CD8-positive, alpha-beta memory T cell (primary cell): ENCODE measurements at places on chromosomes 3 and 15. TPM values are rescaled to one million over a fixed set of nuclear protein-coding genes. Genes with fewer than 3 reads are reported as not detected.

DNA sequence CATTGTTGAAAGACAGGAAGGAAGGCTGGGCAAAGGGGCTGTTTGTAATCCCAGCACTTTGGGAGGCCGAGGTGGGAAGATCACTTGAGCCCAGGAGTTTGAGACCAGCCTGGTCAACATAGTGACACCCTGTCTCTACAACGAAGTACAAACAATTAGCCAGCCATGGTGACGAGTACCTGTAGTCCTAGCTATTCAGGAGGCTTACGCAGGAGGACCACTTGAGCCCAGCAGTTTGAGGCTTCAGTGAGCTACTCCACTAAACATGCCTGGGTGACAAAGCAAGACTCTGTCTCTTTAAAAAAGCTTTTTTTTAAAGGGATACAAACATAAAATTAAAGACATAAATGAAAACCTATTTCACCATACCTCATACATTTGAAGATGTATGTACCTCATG, 11.1 kb downstream of the SERP1 start:
- no peak overlapping the region for H3K27ac ChIP-seq
- no peak for DNase-seq
- no peaks in the 10 kb centered on the region for H3K36me3 ChIP-seq
- H3K4me1 ChIP-seq, result no peaks in the 10 kb centered on the region

DNA sequence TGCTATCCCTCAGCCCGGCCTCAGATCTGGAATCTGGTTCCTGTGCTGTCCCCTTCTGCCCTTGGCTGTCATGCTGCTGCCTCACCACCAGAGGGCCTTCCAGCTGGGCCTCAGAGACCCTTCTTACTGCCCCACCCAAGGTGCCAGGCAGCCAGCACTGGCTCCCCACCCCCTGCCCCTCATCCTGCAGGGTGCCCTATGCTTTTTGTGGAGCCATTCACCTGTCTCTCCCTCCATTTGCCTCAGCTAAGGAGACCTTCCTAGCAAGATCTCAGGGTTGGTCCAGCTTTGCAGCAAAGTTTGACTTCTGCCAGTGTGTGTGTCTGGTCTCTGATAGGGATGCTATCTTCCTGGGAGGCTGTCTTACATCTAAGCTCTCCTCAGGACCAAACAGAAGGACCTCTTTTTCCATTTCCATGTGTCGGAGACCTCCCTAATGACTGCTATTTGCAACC, 1.9 kb upstream of the VWA5B2 start:
- no peaks in the 10 kb centered on the region for H3K4me1 ChIP-seq
- H3K27me3 ChIP-seq, result peaks cover 37% of the 10 kb centered on the region
- H3K4me3 ChIP-seq, result no peak overlapping the region
- no peak overlapping the region for H3K27ac ChIP-seq
- DNase-seq, result peak; percentile 53
- no peaks in the 10 kb centered on the region for H3K36me3 ChIP-seq

DNA sequence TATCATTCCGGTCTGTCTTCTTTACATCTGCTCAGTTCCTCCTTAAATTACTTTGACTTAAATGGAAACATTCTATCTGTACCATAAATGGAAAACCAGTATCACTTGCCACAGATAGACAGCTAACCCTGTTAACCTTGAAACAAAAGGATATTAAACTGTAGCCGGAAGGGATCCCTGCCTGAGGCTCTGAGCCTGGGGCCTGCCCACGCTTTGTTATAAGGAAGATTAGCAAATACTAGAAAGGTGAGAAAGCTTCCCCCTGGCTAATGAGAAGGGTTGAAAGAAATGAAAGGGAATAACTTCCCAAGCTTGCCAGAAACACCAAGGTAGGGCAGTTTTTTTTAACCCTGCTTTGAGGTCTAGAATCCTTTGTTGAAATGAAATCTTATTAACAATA, 927.6 kb downstream of the FHIT start:
- DNase-seq, result no peak
- H3K27ac ChIP-seq, result no peak overlapping the region
- H3K27me3 ChIP-seq, result no peaks in the 10 kb centered on the region
- no peaks in the 10 kb centered on the region for H3K36me3 ChIP-seq

GRCh38 chr3:155712008-155712407, 32.9 kb downstream of the PLCH1 start:
- no peak for DNase-seq
- no peak overlapping the region for H3K27ac ChIP-seq
- H3K36me3 ChIP-seq, result no peaks in the 10 kb centered on the region
- H3K4me3 ChIP-seq, result no peak overlapping the region
- no peaks in the 10 kb centered on the region for H3K27me3 ChIP-seq

Gene CRABP1
- total RNA-seq, result not detected

Gene SEMA3G
- total RNA-seq, result 0.16 TPM

Gene CLEC3B
- total RNA-seq, result 0.24 TPM

DNA sequence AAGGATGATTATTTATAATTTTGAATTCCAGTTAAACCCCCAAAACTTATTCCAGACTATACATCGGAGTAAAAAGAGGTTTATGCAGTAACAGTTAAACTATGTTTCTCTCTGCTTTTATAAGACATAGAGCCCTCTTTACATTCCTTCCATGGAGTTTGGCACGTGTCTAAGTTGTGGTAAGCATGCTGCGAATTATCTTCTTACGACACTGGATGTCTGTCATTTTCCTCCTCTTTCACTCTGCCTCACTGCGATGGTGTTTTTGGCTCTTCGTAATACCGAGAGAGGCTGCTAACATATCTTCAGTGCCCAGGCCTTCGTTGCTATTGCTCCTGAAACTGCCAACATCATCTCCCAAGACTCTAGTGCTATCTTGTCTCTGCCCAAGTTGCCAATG, 83.9 kb upstream of the TGFBR2 start:
- no peaks in the 10 kb centered on the region for H3K36me3 ChIP-seq
- no peak overlapping the region for H3K4me3 ChIP-seq
- no peak for DNase-seq
- peaks cover 3% of the 10 kb centered on the region for H3K4me1 ChIP-seq

Gene SCN11A
- total RNA-seq, result 0.09 TPM

GRCh38 chr3:134312072-134312872, 61.6 kb upstream of the RYK start:
- H3K27me3 ChIP-seq, result peaks cover 10% of the 10 kb centered on the region
- H3K27ac ChIP-seq, result no peak overlapping the region
- H3K36me3 ChIP-seq, result no peaks in the 10 kb centered on the region
- no peak for DNase-seq

- H3K27ac ChIP-seq, result no peak overlapping the region
- no peak for DNase-seq
- no peak overlapping the region for H3K4me3 ChIP-seq
- H3K36me3 ChIP-seq, result no peaks in the 10 kb centered on the region
Observed at GRCh38 chr3:192802957-192803899, 75.9 kb upstream of the FGF12 start.

DNA sequence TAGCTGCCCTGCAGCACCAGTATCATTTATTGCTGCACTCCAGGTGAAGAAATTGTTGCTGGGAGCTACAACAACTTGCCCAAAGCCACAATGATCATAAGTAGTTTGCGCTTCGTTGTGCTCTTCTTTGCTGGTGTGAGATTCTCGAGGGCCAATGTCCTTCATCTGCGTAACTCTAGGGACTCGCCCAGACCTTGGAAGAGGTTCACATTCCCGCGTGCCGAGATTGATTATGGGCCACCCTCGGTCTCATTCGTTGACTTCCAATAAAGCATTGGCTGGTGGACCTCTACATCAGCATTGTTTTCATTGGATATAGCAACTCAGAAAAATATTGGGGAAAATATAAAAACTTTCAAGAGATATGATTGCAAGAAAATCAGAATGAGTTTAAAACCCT, 423 bp upstream of the PHLDB2 start:
- no peak overlapping the region for H3K27ac ChIP-seq
- no peak for DNase-seq
- peak overlapping the region; percentile 63 for H3K4me3 ChIP-seq
- no peaks in the 10 kb centered on the region for H3K36me3 ChIP-seq
- H3K4me1 ChIP-seq, result peaks cover 6% of the 10 kb centered on the region
- H3K27me3 ChIP-seq, result peaks cover 5% of the 10 kb centered on the region

- H3K27me3 ChIP-seq, result no peaks in the 10 kb centered on the region
- no peak overlapping the region for H3K27ac ChIP-seq
- no peaks in the 10 kb centered on the region for H3K4me1 ChIP-seq
- DNase-seq, result no peak
- H3K36me3 ChIP-seq, result no peaks in the 10 kb centered on the region
Observed at GRCh38 chr15:89728254-89728653, 22.8 kb downstream of the MESP1 start.

Gene FAM81A
- 0.97 TPM for total RNA-seq

DNA sequence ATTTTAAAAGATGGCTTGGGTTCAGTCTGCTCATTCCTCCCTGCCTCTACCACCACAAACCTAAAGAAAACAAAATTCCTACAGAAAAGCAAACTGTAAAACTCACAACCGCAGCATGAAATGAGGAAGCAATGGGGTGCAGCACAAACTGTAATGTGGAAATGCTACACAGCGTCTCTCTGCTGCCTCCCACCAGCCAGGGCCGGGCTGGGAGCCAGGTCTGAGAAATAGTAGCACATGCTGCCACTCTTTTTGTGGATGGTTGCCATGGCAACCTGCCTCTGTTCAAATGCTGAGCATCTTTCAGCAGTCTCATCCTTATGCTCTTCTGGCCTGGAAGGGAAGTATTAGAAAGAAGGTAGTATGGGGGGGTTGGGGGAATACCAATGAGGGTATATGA, 55.4 kb downstream of the EOMES start:
- H3K4me3 ChIP-seq, result no peak overlapping the region
- no peaks in the 10 kb centered on the region for H3K27me3 ChIP-seq
- H3K27ac ChIP-seq, result no peak overlapping the region
- H3K4me1 ChIP-seq, result peaks cover 5% of the 10 kb centered on the region
- DNase-seq, result no peak

DNA sequence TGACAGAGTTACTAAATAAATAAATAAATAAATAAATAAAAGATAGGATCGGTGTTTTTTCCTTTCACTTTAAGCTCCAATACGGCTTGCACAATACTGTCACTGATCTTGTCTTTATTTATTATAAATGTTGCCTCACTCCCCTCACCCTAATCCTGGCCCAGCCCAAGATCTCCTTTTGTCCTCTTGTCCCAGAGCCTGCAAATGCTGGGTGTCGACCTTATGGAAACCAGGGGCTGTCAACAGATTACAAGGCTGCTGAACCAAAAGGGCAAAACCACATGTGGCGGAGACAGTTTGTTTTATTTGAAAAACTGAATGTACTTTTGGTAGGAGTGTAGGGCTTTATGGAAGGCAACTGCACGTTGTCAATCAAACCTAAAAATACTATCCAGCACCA, 75.9 kb downstream of the RFTN1 start:
- DNase-seq, result no peak
- no peak overlapping the region for H3K4me3 ChIP-seq
- H3K27ac ChIP-seq, result no peak overlapping the region

Gene CYP19A1
- total RNA-seq, result not detected

DNA sequence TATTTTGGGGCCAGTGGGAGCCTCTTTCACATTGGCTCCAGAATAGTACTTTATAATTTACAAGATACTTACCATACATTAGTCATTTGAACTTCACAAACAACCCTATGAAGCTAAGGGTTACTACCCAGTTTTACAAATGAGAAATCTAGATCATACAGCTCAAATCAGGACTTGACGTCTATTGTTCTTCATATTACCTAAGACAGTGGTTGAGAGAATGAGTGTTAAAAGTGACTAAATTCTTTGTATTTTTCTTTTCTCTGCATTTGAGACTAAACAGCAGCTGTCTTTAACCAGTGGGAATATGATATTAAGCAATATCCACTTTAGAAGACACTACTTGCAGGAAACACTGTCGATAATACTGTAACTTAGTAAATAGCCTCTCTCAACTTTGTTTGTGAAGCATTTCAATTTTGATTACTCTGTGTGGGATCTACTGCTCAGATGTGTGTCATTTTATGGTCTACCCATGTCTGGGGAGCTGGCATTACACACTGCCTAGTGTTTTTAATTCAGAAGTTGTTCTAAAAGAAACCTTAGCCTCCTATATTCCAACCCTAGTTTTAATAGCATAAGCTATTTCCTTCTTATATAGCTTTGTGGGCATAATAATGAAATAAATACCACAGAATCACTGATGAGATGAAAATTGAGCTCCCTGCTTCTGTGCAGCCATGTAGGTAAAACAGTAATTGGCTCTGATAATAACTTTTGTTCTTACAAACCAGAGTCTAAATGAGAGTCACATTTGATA, 45.9 kb downstream of the IQCH start:
- no peak overlapping the region for H3K4me3 ChIP-seq
- DNase-seq, result no peak
- H3K27me3 ChIP-seq, result no peaks in the 10 kb centered on the region
- no peaks in the 10 kb centered on the region for H3K36me3 ChIP-seq
- no peaks in the 10 kb centered on the region for H3K4me1 ChIP-seq
- no peak overlapping the region for H3K27ac ChIP-seq

Gene GABPB1
- total RNA-seq, result 46.5 TPM

DNA sequence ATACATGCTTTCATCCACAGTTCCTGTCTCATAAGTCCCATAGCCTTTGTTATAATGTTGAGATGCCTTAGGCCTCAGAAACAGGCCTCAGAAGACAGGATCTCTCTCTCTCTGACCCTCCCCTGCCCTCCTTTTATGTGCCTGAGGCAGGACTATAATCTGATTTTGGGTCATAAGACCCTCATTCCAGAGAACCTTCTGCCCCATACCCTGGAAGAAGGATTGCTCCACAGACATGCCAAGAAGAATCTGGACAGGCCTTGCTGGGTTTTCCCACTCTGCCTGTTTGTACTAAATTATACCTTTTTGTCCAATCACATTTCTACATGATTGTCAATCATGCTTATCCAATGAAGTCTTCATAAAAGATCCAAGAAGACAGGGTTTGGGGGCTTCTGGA, 57.2 kb upstream of the MME start:
- DNase-seq, result no peak
- no peaks in the 10 kb centered on the region for H3K4me1 ChIP-seq
- no peak overlapping the region for H3K27ac ChIP-seq
- H3K27me3 ChIP-seq, result no peaks in the 10 kb centered on the region
- H3K4me3 ChIP-seq, result no peak overlapping the region

DNA sequence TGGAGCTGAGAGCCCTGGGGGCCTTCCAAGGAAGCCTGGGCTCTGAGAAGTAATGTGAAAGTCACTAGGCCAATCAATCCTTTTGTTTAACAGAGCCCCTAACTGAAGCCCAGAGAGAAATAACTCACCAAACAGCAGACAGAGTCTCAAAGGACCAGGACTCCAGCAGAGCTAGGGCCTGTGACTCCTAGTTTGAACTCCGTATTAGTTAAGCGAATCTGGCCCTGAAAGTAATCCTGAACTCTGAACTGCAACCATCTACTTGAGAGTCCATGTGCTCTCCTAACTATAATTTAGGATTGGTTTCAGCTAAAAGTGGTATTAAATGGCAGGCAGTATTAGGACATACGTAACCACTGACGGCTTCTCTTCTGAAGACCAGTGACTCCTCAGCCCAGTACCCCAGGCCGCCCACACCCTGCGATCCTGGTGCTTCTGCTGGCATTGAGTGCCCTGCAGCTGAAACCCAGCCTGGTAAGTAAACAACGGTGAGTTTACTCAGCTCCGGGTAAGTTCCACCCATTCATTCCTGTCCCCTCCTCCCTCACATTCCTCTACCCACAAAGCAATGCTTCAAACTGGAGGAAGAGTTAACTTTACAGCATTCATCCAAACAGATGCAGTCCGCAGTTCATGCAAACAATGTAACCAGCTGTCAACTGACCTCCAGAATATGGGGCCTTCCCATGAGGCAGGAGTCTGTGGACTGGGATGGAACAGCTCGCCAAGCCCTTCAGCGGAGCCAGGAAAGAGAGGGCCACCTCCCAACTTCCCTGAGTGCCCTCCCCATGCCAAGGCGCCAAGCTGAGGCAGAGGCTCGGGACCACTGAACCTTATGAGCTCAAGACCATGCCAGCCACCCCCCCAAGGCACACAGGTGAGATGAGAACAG, 7.3 kb downstream of the MYO5C start:
- no peaks in the 10 kb centered on the region for H3K36me3 ChIP-seq
- peaks cover 4% of the 10 kb centered on the region for H3K27me3 ChIP-seq
- no peak for DNase-seq
- no peak overlapping the region for H3K27ac ChIP-seq
- no peak overlapping the region for H3K4me3 ChIP-seq
